COR-L47 (cell line): ENCODE measurements at places on chromosomes 4 and X.
A peak's percentile ranks its signal among the peaks of the same experiment; 100 is the strongest.

GRCh38 chr4:171573181-171573580, 240.0 kb upstream of the GALNTL6 start:
- DNase-seq = no peak

- no peak for DNase-seq
Observed at GRCh38 chr4:31674313-31674947, 954.3 kb downstream of the PCDH7 start.

DNA sequence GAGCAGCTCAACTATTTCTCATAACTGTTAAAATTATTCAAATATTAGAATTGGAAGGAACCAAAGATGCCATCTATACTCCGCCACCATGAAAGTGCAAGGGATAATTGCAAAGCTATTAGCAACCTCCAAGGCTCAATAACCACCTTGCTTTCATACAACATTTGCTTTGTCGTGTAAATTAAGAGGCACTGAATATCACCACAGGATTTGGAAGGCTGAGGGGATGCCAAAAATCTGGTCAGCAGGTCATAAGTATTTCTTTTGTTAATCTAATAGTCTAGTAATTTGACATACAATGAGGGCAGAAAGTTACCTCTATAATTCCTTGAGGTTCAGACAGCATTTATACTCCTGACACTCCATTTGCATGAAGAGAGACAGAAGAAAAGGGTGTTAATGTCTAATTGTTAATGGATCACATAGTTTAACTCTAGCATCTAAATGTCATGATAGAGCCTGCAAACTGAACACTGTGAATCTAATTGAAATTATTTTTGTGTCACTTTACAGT, 200.9 kb upstream of the DIAPH2 start:
- DNase-seq = no peak

- peak; percentile 21 for DNase-seq
Observed at GRCh38 chrX:108442901-108443464, 3.3 kb downstream of the COL4A5 start.

DNA sequence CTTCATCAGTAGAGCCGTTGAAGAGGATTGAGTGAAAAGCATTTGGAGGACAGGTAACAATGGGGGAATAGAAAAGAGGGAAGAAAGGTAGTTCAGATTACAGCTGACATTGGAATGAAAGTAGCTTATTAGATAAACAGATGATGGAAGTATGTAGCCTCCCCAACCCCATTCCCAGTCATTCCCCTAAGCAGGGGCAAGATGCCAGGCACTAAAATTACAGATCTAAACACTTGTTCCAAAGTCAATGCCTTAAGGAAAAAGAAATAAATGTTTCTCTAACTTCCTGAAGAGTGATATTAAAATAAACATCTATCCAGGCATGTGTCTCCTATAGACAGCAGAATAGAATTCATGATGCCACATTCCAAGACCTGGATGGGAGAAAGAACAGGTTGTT, 350.8 kb downstream of the PDGFC start:
- no peak for DNase-seq

GRCh38 chrX:68830419-68831404, 1.9 kb downstream of the EFNB1 start:
- no peak for DNase-seq

DNA sequence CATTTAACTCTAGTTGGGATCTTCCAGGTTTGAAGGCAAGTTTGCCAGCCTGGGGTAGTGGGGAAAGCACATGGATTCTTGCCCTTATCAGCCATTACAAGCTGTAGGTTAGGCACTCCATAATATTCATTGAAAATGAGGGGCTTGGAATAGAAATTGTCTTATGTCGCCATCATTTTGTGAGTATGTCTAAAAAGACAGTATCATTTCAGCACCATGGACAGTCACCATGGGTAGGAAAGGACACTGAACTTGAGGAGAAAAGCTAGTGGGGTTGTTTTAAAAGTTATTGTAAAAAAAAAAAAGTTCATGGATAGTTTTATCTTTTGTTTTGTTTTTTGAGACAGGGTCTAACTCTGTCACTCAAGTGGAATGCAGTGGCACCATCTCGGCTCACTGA, 356.1 kb downstream of the HNRNPD start:
- no peak for DNase-seq

GRCh38 chr4:153780876-153781275, 8.0 kb downstream of the SFRP2 start:
- DNase-seq = no peak
